ENCODE measurements at places on chromosomes 13 and 19. TPM values are rescaled to one million over a fixed set of nuclear protein-coding genes. Genes with fewer than 3 reads are reported as not detected.

The PRTN3 gene
- not detected for total RNA-seq

The PLVAP gene
- 0.19 TPM for total RNA-seq

The KLK10 gene
- not detected for total RNA-seq

The LRRC63 gene
- total RNA-seq: 0.28 TPM

The VAV1 gene
- not detected for total RNA-seq

The OR7A5 gene
- total RNA-seq: not detected

The CDK8 gene
- 21.9 TPM for total RNA-seq

The REX1BD gene
- total RNA-seq: 64.8 TPM

The APBA3 gene
- 25.7 TPM for total RNA-seq

The DACT3 gene
- total RNA-seq: 2.9 TPM

The ZNF439 gene
- 14.1 TPM for total RNA-seq

The FAAP24 gene
- 3.1 TPM for total RNA-seq

The SPTBN4 gene
- total RNA-seq: 0.77 TPM

The SBK3 gene
- total RNA-seq: under 0.01 TPM

The S1PR4 gene
- total RNA-seq: not detected

The TRIP10 gene
- total RNA-seq: 46.0 TPM

The MTIF3 gene
- total RNA-seq: 70.5 TPM

The SCGB2B2 gene
- total RNA-seq: not detected

The MYO16 gene
- 0.28 TPM for total RNA-seq

The ZNF763 gene
- 1.2 TPM for total RNA-seq

The ERICH6B gene
- total RNA-seq: not detected

The VSIG10L gene
- total RNA-seq: 0.38 TPM

The POU2F2 gene
- 0.56 TPM for total RNA-seq

The FAM83E gene
- 0.56 TPM for total RNA-seq

The CYP2A6 gene
- not detected for total RNA-seq

The ZGLP1 gene
- 1.1 TPM for total RNA-seq

The ZNF792 gene
- 4.8 TPM for total RNA-seq

All from regular cardiac myocyte (primary cell).